Smooth muscle cell of bladder (primary cell): ENCODE measurements at places on chromosomes 4 and X. TPM values are rescaled to one million over a fixed set of nuclear protein-coding genes. Genes with fewer than 3 reads are reported as not detected.

The VSIG1 gene
- total RNA-seq = under 0.01 TPM in 1 of 2 replicates, not detected in the other

The BTC gene
- 0.18 and 0.43 TPM in 2 replicates for total RNA-seq

The MYL5 gene
- total RNA-seq = 19.2 and 30.6 TPM in 2 replicates

The CT45A1 gene
- not detected in 2 replicates for total RNA-seq

The ALAS2 gene
- not detected in 2 replicates for total RNA-seq
